ENCODE measurements at places on chromosomes 5 and 9.
A peak's percentile ranks its signal among the peaks of the same experiment; 100 is the strongest.

DNA sequence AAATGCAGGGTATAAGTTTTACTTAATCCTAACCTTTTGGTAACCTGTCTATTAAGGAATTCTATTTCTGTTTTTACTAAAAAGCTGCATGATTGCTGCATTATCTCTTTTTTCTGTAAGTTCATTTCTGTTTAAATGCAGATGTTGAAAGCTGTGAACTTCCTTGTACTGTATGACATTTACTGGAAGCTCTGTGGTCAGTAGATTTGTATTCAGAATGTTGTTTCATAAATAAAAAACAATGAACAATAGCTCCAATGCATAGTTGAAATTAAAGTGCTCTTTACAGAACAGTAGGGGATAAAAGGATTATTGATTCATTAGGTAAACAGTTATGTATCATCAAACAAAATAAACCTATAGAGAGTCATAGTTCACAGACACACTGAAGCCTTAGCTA is 46.5 kb upstream of the FKTN start:
- no peak for DNase-seq

DNA sequence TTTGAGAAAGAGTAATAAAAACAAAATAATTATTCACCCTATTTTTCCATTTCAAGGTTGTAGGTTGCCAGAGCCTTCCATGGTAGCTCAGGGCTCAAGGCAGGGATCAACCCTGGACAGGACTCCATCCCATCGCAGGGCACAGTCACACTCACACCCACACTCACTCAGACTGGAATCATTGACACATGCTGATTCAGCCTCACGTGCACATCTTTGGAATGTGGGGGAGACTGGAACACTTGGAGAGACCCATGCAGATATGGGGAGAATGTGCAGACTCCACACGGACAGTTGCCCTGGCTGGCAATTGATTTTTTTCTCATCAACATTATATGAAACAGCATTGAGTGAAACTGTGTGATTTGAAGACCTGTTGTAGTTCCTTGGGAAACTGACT is 234.1 kb downstream of the ADGRV1 start:
- DNase-seq, result no peak

- no peak for DNase-seq
Measured at GRCh38 chr5:54769072-54769471, 216.3 kb downstream of the ESM1 start.

GRCh38 chr9:69122549-69123141 is 51.4 kb upstream of the TJP2 start:
- no peak for DNase-seq

GRCh38 chr5:53333160-53333559 is 147.3 kb upstream of the FST start:
- DNase-seq, result no peak

DNA sequence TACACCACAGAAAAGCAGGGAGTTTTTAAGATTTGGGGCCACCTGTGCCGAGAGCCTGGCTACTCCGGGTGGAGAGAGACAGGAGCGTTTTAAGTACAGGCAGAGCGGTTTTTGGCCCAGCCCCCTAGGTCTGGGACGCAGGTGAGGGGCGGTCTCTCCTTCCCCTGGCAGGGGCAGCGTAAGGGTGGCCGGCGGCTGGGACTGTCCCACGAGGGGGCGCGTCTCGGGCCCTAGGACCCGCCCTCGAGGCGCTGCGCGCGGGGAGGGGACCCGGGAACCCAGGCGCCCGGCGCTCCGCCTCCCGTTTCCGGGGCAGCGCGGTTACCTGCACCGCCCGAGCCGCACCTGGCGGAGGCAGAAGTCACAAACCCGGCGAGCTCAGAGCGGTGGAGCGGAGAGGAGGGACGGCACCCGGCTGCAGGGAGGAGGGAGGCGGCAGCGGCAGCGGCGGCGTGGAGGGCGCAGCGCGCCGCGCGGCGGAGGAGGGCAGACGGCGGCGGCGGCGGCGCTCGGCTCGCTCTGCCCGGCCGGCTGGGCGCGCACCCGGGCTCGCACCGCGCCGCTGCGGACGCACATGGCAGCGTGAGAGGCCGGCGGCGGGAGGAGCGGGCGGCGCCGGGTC is at the start of gene WWC1:
Gene WWC1, plus strand, starts transcription at position 304 of the 622 bp plus-strand sequence. CDS start 508 bp downstream, outside the sequence.
- peak; percentile 72 for DNase-seq

- DNase-seq, result no peak
Measured at GRCh38 chr5:94239266-94239665, 379.1 kb downstream of the KIAA0825 start.
